ENCODE measurements at places on chromosomes 5 and 9.

DNA sequence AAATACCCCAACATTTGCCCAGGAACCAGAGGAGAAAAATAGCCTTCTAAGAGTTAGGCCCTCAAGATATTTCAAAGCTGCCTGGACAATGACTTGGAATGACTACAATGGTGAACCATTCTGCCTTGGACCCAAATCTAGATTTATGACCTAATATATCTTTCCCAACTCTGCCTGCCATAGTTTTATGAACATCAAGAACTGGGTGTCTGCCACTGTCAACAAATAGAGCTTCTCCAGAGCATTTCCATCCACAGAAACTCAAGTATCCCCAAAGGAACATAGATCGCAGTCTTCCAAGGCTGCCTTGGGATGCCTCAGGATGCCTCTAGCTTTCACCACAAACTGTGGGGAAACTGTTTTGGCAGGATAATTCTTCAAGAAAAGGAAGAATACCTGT lies 48.2 kb upstream of the NFIB start:
- no peak for DNase-seq

DNA sequence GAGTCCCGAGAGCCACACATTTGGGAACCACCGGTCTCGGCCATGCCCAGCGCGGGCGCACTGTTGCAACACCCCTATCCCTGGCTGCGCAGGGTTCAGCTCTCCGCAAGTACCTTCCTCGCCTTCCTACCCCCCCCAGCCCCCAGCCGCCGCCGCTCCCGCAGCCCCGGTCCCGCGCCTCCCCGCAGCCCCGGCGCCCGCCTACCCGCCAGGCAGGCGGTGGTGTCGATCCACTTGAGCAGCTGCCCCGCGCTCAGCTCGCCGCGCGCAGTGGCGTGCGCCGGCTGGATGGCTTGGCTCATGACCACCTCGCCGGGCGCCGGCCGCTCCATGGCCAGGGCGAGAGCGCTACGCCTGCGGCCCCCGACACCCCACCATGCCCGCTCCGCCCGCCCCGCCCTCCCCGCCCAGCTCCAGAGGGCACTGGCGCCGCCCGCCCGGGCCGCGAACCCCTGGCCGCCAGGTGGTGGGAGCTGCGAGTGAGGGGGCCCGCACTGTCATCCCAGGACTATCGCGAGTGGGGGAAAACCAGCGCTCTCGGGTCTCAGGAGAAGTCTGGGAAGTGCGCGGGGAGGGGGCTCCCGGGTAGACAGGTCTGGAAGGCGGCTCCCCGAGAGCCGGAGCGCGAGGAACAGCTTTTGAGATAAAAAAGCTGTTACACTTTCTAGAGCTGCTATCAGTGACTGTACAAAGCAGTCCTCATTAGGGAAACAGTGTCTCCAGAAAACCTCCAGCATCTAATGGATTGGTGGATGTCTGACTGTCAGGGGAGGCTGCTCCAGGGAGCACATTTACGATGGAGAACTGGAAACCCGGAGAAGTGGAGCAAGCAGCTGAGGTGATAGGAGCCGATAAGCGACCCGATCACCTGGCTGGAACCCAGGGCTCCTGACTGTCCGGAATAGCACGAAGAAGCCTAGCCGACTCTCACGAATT lies at the start of gene ACOT12:
TSS of gene ACOT12 (minus strand) at position 352 of the 936 bp plus-strand sequence. CDS start at position 332, 20 bp downstream.
- no peak for DNase-seq

- peak; percentile 61 for DNase-seq
Measured at GRCh38 chr5:37738057-37738691, 101.7 kb downstream of the GDNF start.

- DNase-seq: no peak
Measured at GRCh38 chr9:76572151-76572550, 113.2 kb downstream of the GCNT1 start.

DNA sequence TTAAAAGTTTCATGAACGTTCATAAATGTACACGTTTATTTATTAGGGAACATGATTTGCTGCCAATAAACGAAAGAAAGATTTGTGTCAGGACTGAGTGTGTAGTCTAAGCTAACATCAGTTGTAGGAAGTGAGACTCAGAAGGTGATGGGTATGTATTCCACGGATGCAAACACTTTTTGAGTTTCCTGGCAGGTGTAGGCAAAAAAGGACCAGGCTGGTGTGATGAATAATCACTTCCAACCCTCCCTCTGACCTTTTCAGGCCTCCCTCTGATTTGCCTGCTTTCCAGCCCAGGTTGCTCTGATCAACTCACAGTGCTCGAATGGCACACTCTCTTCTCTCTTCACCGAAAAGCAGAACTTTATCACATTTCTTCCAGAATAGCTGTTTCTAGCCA lies 51.8 kb downstream of the BASP1 start:
- DNase-seq: no peak

DNA sequence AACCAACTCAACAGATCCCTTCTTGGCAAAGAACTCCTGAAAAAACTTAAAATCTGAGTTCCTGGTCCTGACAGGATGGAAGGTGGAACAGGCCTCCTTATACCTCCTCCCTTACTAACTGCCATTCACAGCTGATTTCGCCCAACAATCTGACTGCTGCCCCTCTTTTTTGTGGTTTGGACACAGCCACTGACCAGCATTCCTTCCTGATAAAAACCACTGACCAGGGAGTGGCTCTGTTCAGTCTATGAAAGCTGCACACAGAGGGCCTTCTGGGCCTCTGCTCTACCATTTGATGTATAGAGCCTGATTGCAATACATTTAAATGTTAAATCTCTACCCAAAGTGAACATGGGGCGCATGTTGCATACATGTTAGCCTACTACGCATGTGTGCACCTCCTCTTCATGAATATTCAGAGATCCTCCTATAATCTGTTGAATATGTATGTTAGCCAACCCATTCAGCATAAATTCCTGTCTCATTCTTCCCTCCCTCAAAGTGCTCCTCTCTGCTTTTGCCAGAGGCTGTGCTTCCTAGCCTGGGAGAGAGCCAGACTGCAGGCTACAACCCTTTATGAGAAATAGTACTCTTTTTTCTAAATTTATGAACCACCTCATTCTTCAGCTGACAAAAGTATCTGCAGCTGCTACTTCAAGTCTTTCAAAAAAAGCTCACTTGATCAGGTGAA lies 93.7 kb upstream of the MRPS30 start:
- no peak for DNase-seq

DNA sequence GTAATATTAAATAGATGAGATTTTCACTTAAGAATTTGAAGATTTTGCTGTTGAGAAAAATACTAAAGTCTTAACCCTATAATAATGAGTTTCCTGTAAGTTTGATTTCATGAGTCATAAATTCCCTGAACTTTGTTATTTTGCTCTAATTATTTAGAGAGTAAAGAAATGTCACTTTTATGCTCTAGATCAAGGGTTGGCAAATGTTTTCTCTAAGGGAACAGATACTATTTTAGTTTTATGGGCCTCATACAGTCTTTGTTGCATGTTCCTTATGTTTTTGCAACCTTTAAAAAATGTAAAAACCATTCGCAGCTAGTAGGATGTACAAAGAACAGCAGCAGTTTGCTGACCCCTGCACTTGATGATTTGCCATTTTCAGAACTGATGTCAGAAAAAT lies 480 bp upstream of the TXNDC8 start:
- no peak for DNase-seq

DNA sequence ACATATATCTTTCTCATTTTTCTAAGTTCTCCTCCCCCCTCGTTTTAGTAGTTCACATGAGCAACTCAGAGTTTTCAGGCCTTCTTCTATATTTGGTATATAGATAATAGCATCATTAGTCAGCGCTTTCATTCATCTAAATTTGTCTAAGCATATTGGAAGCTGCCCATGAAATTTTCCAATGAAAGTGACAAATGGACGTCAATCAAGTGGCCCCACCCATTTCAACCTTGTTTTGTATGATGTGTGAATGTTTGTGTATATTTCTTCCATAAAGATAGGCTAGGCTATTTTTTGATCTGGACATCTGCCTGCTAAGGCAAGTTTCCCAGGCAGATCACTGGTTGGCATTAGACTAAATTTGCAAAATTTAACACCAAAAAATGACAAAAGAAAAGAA lies 104.0 kb upstream of the SSBP2 start:
- DNase-seq: no peak

DNA sequence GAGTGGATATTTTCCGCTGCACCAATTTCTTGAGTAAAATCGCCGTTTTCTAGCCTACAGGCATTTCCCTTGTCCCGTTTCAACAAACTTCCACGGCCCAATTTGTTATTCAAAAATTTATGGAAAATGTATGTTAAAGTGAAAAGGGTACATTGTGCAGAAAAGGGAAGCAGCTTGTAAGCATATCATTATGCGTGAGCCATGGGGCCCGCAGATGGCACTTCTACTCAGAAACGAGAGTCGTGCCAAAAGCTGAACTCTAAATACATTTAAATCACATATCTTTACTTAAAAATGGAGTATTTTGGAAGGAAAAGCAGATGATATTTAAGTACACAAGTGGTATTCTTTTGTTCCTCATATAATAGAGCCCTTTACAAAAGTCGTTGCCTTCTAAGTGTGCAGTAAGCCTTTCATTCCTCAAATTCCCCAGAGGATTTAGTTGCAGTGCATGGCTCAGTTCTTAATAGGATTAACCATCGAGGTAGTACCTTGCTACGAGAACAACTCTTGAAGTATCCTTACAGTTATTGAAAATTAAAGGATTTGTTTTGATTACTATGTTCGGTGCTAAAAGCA lies 1227.2 kb upstream of the WWC1 start:
- DNase-seq: no peak

DNA sequence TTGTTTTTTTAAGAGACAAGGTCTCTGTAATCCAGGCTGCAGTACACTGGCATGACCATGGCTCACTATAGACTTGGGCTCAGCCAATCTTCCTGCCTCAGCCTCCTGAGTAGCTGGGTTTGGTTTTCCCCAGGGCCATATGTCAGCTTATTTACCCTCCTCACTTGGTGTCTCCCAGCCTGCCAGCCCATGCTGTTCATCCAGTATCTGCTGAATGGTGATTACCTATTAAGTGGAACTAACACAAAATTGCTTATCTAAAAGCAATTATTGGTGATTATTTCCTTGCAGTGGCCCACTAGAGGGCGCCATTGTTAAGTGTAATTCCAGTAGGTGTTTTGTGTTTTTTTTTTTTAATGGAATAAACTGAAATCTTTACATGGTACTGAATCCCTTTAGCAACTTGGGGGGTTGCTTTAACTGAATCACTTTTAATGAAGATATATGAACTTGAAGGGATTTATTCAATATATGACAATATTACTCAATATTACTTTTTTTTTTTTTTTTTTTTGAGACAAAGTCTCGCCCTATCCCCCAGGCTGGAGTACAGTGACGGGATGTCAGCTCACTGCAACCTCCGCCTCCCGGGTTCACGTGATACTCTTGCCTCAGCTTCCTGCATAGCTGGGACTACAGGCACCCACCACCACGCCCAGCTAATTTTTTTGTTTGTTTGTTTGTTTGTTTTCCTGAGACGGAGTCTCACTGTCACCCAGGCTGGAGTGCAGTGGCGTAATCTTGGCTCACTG lies 13.8 kb downstream of the EXOSC2 start:
- no peak for DNase-seq

- DNase-seq: no peak
Measured at GRCh38 chr5:36602704-36603321, 3.6 kb upstream of the SLC1A3 start.
